Pulmonary artery endothelial cell (primary cell): ENCODE measurements at places on chromosomes 6 and 20. TPM values are rescaled to one million over a fixed set of nuclear protein-coding genes. Genes with fewer than 3 reads are reported as not detected.

DNA sequence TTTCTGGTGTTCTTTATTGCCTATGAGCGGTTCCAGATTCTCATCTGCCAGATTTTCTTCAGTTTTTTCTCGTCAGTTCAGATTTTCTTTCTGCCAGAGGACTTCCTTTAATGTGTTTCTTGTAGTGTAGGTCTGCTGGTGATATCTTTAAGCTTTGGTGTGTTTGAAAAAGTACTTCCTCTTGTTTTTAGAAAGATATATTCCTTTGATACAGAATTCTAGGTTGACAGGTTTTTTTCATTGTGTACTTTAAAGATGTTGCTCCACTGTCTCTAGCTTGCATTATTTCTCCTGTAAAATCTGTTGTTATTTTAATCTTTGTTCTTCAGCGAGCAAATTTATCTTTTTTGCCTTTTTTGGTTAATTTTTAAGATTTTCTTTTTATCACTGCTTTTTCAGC lies 36.9 kb downstream of the ASXL1 start:
- DNase-seq: no peak

DNA sequence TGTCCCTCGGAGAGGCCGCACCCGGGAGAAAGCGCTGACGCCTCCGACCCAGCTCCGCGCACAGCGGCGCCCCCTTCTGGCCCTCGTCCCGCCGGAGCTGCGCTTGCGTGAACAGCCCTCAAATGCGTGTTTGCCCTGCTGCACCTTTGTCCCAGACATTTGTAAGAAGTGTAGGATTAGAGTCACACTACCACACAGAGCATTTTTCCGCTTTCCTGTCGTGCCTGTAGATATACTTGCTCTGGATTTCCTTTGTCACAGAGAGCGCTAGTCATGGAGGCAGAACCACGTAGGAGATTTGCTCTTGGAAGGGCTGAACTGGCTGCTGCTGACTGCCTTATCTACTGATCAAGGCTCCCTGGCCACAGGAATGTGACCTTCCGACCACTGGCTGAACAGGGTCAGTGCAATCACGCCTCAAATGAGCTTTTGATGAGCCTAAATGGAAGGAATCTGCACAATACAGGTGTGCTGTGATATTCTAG lies 62.3 kb downstream of the PAX1 start:
- no peak for DNase-seq

DNA sequence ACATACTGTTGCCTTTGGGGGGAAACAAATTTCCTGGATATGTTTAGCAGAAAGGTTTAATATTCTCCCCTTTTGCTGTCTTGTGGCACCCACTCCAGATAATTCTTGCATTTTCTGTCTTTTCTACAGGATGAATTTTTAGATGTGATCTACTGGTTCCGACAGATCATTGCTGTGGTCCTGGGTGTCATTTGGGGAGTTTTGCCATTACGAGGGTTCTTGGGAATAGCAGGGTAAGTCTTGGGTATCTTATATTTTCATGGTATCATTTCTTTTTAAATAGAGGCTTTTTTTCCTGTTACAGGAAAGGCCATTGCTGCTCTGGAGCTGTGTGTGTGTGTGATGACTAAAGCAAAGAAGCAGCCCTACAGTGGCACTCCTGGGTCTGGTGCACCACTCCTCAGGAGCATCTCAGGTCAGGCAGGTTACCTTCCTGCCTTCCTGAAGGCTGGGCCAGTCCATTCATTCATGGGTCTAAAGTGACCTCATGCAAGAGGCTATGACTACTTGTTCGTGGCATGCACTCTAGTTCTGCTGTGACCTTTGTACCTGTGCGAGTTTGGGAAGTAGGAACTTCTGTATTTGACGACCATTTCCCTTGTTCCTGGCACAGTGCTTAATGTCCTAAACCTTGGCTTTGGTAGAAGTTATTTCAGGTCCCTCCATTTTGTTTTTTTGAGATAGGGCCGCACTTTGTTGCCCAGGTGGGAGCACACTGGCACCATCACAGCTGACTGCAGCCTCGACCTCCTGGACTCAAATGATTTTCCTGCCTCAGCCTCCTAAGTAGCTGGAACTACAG lies 2.2 kb downstream of the RAB5IF start:
- no peak for DNase-seq

The FAXC gene
- total RNA-seq: 0.07 and 0.18 TPM in 2 replicates

The SLC17A1 gene
- not detected in 2 replicates for total RNA-seq

The BTNL2 gene
- total RNA-seq: not detected in 2 replicates

GRCh38 chr6:31821301-31822035 lies 6.1 kb upstream of the HSPA1B start:
- DNase-seq: no peak

DNA sequence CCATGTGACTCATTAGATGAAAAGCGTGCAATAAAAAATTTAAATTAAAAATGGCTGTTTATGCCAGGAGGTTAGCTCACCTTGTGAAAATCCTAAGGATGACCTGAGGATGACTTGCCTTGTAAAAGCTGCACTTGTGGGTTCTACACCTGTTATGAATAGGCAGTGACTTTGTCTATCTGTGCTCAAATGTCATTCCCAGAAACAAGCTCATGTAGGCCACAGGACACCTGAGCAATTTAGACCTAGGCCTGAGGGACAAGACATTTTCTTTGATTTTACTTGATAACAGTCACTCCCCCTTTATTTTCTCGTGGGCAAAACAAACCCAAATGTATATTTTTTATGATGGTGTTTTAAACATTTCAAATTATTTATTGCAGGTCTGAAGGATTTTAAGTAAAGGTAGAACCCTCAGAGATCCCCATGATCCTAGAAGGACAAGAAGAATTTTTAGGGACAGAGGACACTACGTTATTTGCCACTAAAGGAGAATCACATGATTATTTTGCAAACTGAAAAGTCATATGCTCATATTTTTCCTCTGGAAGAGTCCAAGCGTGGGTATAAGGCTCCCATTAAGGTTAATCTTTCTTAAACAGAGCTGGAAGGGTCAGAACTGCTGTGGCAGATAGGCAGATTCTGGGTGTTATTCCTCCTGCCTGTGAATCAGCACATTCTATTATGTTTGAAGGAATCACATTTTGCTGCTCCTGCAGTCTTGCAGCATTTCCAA lies 277.5 kb upstream of the MAN1A1 start:
- no peak for DNase-seq

DNA sequence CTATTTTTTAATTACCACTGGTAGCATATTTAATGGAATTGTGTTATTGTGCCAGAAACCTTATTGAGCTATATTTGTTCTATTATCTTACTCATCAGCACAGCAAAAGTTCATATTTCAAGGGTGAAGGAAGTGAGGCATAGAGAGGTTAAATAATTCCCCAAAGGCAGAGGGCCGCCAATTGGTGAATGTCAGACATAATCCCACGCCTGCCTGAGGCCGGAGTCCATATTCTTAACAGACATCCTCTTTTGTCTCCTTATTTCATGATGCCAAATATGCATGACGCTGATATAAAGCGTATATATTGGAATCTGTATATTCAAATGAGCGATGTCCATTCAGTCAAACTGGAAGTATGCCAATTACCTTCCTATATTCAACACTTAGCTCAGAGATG lies 505.0 kb upstream of the SLC35B3 start:
- DNase-seq: no peak
